ENCODE measurements at places on chromosomes 13 and 19.
A peak's percentile ranks its signal among the peaks of the same experiment; 100 is the strongest.

DNA sequence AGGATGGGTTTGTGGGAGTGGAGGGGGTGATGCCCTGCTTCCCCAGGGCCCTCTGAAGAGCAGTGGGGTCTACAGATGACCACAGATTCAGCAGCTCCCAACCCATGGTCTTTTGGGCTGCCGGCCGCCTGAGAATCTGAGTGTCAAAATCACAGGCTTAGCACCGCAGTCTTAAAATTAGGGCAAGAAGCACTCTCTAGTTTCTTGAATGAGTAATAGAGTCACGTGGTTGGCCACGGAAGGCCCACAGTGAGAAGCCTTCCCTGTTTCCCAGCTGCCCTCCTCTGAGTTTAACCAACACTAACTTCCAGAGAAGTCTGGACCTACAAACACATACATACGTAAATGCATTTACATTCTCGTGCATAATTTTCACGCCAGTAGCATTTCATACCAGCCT lies 5.2 kb downstream of the PRMT1 start:
- peak; percentile 6 for DNase-seq

GRCh38 chr19:7862413-7862951 lies 11.7 kb downstream of the PRR36 start:
- peak; percentile 53 for DNase-seq

GRCh38 chr13:74018062-74018431 lies 116.2 kb downstream of the KLF12 start:
- DNase-seq: no peak

DNA sequence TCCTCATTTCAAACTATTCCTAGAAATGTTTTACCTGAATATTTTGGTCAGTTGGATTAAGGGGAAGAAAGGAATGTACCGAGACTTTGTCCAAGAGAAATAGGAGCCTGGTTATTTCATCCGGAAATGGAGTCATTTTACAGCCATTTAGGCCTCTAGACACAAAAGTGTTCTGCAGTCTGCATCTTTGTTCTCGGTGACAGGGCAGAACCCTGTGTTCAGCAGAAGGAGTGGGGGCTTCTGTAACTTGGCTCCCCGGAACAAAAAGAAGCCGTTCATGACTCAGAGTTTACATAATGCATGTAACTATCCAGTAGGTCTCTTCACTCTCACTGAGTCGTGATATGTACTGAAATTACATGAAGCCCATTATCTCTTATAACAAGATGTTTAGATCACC lies 21.6 kb upstream of the FNDC3A start:
- DNase-seq: no peak

GRCh38 chr19:1045247-1045603 lies 5.3 kb downstream of the ABCA7 start:
- peak; percentile 64 for DNase-seq

GRCh38 chr19:40605216-40605971 lies 4.2 kb downstream of the LTBP4 start:
- DNase-seq: peak; percentile 87

DNA sequence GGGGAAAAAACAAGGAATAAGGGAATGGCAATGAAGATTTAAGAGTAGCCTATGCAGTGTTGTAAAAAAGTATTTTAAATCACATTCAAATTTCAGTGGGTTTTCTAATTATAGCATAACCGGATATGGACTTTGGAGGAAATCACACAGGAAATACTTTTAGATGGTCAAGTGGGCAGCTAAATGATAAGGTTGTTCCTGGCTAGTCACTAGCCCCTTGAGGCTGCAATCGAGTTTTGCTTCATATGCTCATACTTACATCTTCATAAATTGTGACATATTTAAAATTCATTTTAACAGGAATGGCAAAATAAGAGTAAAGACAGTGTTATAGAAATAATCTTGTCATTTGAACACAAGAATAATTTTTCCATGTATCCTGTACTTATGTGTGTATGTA lies 88.9 kb downstream of the WDFY2 start:
- DNase-seq: no peak

DNA sequence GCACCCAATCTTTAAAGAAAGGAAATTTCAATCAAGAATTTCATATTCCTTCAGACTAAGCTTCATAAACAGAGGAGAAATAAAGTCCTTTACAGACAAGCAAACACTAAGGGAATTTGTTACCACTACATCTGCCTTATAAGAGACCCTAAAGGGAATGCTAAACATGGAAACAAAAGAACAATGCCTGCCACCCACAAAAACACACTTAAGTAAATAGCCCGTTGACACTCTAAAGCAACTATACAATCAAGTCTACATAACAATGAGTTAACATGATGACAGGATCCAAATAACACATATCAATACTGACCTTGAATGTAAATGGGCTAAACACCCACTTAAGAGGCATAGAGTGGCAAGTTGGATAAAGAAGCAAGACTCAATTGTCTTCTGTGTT lies 1056.9 kb upstream of the ATXN8OS start:
- DNase-seq: no peak

DNA sequence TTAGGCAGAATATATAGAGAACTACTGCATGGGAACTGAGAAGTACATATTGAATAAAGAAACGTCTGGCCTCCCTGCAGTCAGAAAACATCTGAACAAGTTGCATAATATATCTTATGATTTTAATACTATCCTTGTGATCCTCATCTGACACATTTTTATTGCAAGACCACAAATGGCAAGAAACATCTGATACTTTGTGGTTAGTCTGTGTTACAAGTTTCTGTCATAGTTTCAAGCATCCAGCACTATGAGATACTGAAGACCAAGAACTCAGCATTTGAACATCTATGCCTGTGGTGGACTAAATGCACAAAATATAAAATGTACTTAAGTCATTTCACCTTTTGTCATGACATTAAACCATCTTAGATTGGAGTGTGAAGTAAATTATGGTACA lies 1175.8 kb upstream of the MIR17HG start:
- DNase-seq: no peak

DNA sequence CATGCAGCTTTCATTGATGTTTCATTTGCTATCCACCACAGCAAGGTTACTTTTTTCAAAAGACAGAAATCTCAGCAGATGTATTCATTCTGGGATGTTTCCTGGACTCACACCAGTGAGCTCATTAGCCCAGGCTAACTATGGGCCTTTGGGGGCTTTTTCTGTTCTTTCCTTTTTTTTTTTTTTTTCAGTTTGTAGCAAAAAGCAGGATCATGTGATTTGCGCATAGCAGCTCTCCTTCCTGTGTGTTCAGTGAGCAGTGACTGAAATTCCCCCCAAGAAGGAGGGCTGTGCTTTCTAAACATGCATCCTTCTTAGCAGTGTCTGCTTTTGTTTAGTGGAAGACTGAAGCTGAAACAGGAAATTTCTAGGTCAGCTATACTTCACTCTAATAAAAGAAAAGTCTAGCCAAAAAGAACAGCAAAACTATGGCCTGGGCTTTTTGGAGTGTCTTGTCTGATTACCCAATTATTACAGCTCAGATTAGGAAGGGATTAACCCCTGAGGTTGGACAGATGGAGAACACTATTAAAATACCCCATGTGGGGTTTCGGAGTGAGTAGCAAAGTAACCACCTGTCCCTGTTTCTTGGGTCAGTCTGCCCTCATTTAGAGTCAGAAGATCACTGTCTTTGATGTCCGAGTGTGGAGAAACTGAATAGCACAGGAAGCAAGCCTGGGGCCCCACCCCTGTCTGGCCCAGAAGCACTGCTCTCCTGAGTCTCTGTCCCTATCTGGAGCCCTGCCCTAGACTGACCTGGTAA lies 8.9 kb upstream of the AMER2 start:
- DNase-seq: no peak

- DNase-seq: no peak
These were observed 381.1 kb downstream of the FGF14 start for GRCh38 chr13:102020611-102021216.

- no peak for DNase-seq
These were observed 110.3 kb downstream of the TUBA3C start for GRCh38 chr13:19071161-19071936.

- no peak for DNase-seq
These were observed 18.9 kb upstream of the MYO16 start for GRCh38 chr13:108610507-108610906.

GRCh38 chr19:30564551-30565011 lies 192.4 kb downstream of the ZNF536 start:
- DNase-seq: no peak
